H54 (cell line): ENCODE measurements at places on chromosomes 3 and 15.

DNA sequence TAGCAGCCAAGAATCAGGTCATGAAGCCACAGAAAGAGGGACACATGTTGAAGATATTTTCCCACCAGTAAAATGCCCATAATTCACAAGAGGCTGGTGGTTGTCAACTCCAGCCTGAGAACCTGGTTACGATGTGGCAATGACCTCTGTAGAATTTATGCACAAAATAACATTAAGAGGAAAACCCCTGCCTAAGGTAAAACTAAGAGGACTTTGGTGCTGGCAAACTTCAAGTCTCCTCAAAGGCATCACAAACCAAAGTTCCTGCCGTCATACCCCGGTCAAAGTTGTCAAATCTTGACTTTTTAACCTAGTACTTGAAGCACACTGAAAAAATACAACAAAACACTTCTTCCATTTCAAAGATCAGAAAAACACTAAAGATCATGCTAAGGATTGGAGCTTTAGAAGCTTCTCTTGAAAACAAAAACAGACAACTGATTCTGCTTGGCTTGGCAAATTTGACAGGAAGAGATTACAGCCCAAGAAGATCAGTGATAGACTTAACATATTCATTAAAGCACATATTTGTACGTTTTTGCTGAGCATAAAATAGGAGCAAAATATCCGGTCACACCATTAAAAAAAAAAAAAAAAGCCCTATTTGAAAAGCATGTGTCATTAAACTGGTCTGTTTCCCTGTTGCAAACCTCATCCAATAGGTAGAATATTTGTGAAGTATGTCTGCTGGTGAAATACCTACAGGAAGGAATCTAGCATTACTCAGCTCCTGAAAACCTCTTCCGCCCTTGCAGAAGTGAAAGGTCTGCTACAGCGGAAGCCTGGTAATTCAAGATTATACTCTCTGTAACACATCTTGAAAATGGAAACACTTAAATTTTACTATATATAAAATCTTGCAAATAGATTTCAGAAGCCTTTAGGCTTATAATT is 22.8 kb downstream of the EIF4E3 start:
- DNase-seq, result no peak

GRCh38 chr15:50145451-50145872 is 26.4 kb upstream of the ATP8B4 start:
- DNase-seq, result no peak

DNA sequence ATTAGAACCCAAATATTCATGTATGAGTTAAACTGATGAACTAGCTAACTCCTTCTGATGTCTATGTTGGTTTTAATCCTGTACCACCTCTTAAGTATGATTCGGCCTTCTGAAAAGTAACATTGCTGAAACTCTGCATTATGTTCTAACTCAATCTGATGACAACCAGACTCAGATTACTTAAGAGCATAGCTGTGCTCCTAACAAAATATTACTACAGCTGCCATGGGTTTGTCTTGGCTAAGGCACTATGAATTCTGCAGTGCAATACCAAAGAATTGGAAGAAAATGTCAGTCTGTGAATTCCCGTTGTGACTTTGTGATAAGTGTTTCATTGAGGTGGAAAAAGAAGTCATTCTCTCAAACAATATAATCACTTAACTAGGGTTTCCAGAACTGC is 224.4 kb downstream of the ZMAT3 start:
- DNase-seq, result no peak

DNA sequence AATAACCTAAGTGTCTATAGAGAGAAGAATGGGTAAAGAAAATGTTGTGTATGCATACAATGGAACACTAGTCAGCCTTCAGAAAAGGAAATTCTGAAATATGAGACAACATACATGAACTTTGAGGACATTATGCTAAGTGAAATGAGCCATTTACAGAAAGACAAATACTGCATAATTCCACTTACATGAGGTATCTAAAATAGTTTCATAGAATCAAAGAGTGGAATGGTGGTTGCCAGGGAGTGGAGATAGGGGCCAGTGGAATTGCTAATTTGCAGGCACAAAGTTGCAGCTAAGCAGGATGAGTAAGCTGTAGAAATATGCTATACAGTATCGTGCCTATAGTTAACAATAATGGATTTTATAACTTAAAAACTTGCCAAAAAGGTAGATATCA is 779.6 kb upstream of the ARPP21 start:
- DNase-seq, result no peak

DNA sequence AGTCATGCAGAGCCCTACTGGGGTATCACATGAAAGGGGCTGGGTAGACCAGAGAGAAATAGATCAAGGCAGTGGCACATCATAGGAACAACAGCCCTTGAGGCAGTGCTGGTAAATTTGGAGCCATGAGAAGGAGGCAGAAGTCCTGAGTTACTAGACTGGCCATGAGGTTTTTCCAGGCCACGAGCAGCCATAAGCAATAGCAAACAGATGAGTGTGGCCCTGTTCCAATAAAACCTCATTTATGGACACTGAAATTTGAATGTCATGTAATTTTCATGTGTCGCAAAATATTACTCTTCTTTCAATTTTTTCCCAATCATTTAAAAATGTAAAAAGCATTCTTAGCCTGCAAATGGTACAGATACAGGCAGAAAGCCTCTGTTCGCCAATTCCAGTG is 28.1 kb upstream of the LRRN1 start:
- no peak for DNase-seq

DNA sequence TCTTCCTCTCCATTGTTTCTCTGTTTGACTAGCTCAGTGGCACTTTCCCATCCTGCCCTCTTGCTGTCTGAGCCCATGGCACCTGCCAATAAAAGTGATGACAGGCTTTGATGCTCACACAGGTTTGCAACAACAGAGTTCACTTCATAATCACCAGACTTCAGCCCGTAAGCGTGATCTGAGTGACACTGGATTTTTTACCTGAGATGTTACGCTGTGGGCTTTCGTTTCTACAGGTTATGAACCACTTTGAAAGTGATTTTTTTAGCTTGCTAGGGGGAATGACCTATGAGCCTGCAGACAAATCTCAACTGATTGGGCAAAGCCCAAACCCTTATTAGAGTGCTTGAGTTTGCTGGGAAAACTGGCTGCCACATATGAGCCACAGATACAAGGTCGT is 173.9 kb upstream of the ICE2 start:
- DNase-seq, result no peak

DNA sequence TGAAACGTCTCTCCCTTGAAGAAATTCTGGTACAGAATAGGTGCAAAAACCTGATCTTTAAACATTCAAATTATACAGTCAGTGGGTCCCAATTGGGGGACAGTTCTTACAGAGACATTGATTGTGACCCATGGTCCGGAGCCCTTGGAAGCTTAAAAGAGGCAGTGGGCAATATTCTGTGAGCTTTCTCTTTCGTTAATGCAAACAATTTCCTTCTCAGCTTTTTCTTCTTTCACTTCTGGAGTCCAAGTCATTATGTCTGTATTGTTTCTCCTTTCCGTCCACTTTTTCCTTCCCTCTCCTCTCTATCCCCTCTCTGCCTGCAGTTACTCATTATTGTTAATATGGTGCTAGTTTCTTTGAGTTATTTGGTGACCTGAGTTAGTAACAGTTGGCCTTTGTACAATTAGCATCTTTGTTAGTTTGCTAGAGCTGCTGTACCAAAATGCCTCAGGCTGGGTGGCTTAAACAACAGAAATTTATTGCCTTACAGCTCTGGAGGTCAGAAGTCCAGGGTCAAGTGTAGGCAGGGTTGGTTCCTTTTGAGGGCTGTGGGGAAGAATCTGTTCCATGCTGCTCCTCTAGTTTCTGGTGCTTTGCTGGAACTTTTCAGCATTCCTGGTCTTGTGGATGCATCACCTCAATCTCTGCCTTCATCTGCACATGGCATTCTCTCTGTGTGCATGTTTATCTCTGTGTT is 102.6 kb downstream of the GMPS start:
- no peak for DNase-seq

DNA sequence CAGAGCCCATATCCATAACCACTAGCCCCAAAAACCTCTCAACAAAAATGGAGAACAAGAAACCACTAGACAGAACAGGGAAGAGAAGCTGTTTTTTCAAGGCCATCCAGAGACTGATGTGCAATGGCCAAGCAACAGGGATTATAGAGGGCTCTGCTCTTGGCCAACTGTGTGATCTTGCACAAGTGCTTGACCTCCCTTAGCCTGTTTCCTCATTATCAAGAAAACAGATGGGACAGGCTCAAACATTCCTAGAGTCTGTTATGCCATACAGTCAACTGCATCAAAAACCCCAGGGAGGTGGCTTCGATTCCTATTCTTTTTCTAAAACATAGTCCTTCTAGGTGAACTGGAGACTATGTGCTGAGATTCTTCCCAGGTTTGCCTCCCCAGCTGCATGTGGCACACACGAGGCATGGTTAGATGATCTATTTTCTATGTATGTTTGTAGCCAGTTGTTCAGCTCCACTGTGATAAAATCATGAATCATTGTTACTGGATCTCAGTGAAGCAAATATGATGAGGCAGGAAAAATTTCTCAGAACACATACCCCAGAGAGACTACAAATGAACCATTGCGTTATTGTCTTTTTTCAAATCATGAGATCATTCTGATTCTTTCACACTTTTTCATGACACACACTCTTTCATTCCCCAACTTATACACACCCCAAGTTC is 132.9 kb upstream of the TGFBR2 start:
- DNase-seq, result no peak

DNA sequence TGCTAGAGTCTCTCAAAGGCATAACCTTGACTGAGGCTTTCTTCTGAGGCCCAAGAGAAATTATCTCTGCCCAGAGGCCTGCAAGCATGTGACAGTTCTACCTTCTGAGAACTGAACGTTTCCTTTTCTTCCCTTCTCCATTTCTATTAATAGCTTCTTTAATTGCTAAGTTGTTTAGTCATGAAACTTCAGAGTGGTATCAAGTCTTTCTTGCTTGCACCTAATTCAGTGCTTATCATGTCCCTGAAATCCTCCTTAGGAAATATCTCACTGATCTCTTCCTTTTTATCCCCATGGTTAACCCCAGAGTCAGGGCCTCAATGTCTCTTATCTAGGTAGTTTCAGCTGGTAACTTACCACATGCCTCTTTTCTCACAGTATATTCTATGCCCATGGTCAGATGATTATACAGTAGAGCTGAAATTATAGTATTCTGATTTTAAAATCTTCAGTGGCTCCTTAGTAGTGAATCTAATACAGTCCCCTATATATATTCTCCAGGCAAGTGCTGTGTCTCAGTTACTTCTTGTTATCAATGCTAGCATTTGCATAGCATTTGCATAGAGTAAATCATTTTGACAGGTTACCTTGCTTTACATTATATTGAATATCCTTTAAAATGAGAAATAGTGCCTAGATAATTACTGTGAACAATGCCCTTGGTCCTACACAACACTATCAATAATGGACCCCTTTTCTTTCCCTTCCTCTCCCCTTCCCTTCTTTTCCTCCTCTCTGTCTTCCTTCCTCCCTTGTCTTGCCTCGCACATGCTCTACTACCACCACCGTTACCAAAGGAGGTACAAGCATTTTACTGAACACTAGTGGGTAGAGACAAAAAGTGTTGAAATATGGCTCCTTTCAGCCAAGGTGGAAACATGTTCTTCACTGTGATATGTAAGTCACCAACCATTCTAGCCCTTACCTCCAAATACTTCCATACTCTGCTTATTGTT is 33.0 kb downstream of the KBTBD8 start:
- no peak for DNase-seq

DNA sequence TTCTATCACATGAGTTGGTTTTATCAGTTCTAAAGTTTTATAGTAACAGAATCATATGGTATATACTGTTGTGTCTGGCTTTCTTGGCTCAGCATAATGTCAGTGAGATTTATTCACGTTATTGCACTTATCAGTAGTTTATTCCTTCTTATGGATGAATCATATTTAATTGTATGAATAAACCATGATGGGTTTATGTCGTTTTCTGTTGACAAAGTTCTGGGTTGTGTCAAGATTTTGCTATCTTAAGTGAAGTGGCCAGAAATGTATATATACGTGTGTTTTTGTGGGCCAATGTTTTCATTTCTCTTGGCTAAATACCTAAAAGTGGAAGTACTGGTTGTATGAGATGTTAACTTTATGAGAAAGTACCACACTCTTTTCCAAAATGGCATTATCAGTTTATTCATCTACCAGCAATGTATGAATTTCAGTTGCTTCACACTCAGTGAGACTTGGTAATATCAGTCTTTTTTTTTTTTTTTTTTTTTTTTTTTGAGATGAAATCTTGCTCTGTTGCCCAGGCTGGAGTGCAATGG is 112.4 kb upstream of the DCBLD2 start:
- DNase-seq, result no peak

DNA sequence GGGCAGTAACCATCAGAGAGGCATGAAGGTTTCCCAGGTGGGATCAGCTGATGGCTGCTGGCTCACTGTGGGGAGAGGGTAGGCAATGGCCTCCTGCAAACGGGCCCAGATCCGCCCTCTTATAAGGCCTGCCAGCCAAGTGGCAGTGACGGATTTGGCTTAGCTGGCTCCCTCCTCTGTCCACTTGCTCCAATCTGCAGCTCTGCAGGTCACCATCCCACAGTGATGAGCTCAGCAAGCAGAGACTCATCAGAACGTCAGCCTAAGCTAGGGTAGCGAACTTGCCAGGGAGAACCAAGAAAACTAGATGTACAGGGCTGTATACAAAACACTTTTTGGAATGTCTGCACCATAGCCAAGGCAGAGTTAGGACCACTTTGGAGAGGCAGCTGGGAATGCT is 62.8 kb upstream of the DCLK3 start:
- no peak for DNase-seq

DNA sequence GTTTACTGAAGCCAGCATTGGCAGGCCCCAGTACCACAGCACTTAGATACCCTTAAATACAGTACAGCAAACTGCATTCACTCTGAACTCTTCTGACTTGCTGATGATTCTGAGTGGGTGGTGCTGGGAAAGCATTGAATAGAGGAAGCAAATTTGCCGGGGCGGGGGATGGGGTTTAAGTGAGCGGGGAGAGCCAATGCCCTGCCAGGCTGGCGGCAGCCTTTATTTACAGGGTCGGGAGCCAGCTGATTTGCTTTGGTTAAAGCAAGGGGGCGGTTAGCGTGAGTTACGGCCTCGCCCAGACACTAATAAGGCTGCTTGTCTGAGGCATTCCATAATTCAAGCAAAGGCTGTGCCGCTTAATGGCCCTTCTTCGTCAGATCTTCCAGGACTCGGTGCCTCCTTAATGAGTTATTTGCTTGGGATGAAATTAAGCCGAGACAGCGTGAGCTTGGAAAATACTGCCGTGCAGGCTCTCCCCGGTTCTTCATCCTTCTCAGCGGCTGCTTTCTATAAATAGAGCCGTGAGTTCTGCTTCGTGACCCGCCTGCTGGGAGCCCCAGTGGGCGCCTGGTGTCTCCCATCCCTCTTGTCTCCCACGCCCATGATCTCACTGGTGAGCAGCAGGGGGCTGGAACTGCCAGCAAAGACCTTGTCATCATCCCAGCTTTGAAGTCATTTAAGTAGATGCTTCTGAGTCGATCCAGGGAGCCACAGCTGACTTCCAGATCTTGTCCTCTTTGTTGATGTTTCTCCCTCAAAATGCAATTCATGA is 25.8 kb downstream of the SPSB4 start:
- DNase-seq, result no peak

GRCh38 chr3:5389057-5389456 is 201.6 kb downstream of the EDEM1 start:
- no peak for DNase-seq

GRCh38 chr3:33644582-33644981 is 73.5 kb downstream of the CLASP2 start:
- no peak for DNase-seq

GRCh38 chr3:174132006-174132405 is 727.1 kb upstream of the NAALADL2 start:
- DNase-seq, result no peak

GRCh38 chr3:77102951-77103769 is 63.3 kb downstream of the ROBO2 start:
- DNase-seq, result no peak
